ENCODE measurements at places on chromosomes 4 and X. TPM values are rescaled to one million over a fixed set of nuclear protein-coding genes. Genes with fewer than 3 reads are reported as not detected.

DNA sequence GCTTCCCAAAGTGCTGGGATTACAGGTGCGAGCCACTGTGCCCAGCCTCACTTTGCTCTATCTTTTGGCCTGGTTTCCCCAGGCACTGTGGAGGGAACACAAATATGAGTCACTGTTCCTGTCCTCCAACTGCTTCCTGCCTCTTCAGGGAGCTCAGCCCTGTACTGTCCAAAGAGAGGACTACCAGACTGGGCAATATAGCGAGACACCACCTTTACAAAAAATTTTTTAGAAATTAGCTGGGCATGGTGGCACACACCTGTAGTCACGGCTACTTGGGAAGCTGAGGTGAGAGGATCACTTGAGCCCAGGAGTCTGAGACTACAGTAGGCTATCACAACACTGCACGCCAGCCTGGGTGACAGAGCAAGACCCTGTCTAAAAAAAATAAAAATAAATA, 16.9 kb upstream of the WAS start:
- DNase-seq, result no peak

- no peak for DNase-seq
Observed at GRCh38 chr4:127822430-127822829, 40.3 kb downstream of the HSPA4L start.

DNA sequence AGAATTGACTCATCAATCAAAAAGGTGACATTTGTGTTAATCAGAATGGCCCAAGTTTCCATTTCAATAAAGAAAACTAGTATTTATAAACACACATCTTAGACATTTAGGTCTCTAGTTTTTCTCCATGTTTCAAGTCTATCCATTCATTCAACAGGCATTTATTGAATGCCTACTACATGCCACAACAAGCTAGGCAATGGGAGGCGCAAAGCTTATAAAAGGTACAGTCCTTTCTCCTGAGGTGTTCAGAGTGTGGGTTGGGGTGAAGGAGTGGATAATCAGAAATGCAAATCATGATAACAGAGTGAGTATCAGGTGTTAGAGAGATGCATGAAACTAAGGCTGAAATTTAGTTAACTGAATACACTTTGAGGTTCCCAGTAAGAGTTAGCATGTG, 78.0 kb downstream of the HCCS start:
- peak; percentile 67 for DNase-seq

GRCh38 chr4:81366779-81367178, 104.9 kb downstream of the RASGEF1B start:
- no peak for DNase-seq

DNA sequence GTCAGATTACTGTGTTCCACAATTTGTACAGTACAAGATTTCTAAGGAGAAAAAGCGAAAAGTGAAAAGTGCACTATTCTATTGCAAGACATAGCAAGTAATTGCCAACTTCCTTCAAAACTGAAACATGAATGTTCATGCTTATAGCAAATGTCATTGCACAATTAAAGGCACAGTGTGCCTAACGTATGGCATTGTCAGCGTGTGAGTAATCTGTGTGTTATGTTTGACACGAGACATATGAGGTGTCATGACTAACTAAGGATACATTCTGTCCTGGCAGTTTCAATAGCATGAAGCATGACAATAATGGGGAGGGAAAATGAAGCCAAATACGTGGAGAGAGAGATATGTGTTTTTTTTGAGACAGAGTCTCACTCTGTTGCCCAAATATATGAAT, 33.6 kb upstream of the TBC1D9 start:
- peak; percentile 60 for DNase-seq

GRCh38 chr4:73067971-73068394, 1.5 kb downstream of the COX18 start:
- DNase-seq, result no peak

GRCh38 chr4:176277162-176277904, 8.3 kb upstream of the ASB5 start:
- peak; percentile 53 for DNase-seq

DNA sequence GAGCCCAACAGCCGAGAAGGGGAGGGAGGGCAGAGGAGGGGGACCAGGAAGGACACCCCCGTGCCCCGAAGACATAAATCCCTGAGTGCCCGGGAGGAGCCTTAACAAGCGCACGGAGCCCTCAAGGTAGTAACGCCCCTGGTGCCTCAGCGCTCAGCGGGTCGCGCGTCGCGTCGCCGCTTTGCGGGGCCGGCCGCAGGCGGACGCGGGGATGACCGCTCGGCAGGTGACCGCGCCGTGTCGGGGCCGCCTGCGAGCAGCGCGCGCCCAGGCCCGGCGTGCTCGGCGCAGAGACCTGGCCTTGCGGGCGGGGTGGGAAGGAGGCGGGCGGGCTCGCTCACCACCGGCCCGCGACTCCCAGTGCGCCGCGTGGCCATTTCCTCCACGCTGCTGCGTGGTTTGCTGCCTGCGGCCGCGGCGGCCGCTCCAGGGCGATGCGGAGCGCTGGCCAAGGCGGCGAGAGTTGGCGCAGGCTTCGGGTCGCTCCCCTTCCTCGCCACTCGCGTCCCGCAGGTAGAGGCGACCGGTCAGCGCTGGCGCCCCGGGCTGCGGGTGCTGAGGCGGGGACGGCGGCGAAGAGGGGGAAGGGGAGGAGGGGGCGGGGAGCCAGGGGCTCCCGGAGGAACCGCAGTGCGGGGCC, 632 bp downstream of the CCSER1 start:
- peak; percentile 25 for DNase-seq

GRCh38 chrX:115892787-115893671, 277.5 kb upstream of the AGTR2 start:
- DNase-seq, result peak; percentile 73

DNA sequence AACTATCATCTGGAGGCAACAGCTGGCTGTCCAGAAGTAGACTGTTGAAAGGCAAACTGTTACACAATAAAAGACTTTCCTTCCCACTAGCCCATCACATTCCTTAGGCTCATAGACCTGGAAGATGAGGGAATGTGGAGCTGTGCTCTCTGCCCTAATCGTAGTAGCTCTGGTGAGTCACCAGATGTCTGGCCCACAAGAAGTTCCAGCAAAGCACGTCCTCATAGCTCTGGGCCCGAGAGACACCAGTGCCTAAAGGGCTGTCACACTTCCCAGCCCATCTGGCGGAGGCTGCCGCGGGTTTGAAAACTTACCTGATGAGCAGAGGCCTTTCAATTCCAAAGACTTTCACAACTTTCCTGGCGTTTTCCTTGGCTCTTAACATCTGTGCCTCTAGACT, 81.7 kb upstream of the STOX2 start:
- DNase-seq, result peak; percentile 76

- peak; percentile 21 for DNase-seq
Observed at GRCh38 chrX:15293451-15293850, 22.0 kb downstream of the ASB11 start.

GRCh38 chr4:101851672-101852071, 61.1 kb downstream of the BANK1 start:
- DNase-seq, result no peak

- DNase-seq, result peak; percentile 73
Observed at GRCh38 chr4:53592686-53593501, 1.6 kb upstream of the LNX1 start.

DNA sequence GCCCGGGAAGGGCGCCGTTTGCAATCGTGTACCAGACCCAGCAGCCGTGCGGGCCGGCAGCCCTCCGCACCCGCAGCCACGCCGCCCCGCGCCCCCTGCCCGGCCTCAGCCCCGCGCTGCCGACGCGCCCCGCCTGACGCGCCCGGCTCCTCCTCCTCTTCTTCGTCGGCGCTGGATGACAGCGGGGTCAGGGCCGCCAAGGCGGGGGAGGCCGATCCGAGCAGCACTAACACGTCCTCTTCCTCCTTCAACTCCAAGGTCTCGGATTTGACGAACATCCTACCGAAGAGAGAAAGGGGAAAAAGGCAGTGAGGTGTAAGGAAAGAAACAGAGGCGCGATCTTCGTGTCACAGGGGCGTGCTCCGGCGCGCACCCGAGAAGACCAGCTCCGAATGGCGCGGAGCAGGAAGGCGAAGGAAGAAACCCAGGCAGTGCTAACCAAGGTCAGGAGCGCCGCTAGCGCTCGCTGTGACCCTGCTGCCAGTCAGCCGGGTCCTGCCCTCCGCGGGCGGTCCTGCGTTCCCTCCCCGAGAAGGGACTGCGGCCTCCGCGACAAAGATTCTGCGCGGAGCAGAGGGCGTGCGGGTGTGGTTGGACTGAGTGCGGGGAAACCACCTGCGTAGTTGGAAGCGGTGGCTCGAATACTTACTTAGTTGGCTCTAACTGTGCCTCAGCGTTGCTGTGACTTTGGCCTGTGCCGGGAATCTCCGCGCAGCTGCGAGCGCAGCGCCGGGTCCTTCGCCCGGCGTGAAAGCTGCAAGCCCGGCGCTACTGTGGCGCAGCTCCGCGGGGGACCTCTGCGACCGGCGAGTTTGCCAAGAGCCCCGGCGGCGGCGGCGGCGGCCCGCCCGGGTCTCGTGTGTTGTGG, 548 bp downstream of the NEUROG2 start:
- peak; percentile 47 for DNase-seq

GRCh38 chr4:82437285-82438005, 7.1 kb downstream of the ENOPH1 start:
- DNase-seq, result peak; percentile 94

- peak; percentile 11 for DNase-seq
Observed at GRCh38 chr4:170271723-170272122, 182.0 kb upstream of the AADAT start.

GRCh38 chr4:38993683-38994082, 38.5 kb downstream of the TMEM156 start:
- DNase-seq, result no peak

The CYLC1 gene
- total RNA-seq, result not detected

The TCEAL9 gene
- total RNA-seq, result 44.5 TPM

The ZFP92 gene
- total RNA-seq, result 4.3 TPM

The FHIP1A gene
- total RNA-seq, result 38.5 TPM

The RIPPLY1 gene
- not detected for total RNA-seq

The FAM50A gene
- total RNA-seq, result 15.8 TPM

The CCDC110 gene
- 0.17 TPM for total RNA-seq

The AMELX gene
- not detected for total RNA-seq

The CSAG2 gene
- total RNA-seq, result not detected

The GPR82 gene
- total RNA-seq, result not detected

The IL1RAPL1 gene
- not detected for total RNA-seq

The MAGEA9B gene
- not detected for total RNA-seq

The TMSB15A gene
- total RNA-seq, result 0.69 TPM
